ENCODE measurements at places on chromosomes 5 and 9. TPM values are rescaled to one million over a fixed set of nuclear protein-coding genes. Genes with fewer than 3 reads are reported as not detected.

GRCh38 chr5:95113489-95113888 lies 171.4 kb downstream of the MCTP1 start:
- DNase-seq, result no peak

DNA sequence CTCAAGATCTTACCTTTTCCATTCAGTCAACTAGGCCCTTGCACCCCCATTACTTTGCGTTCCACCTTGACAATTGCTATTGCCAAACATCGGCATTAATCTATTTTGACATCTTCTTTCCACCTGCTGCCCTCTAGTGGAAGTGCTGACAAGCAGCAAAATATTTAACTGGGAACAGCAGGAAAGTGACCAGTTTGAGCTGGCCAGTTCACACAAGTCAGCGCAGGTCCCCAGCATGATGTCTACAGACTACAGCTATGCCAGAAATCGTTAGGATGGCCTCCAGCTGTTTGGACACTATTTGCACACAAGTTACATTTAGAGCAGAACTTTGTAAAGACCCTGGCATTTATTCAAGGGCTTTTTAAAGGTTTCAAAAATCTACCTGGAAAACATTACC lies 160.1 kb downstream of the GHR start:
- DNase-seq, result peak; percentile 66

DNA sequence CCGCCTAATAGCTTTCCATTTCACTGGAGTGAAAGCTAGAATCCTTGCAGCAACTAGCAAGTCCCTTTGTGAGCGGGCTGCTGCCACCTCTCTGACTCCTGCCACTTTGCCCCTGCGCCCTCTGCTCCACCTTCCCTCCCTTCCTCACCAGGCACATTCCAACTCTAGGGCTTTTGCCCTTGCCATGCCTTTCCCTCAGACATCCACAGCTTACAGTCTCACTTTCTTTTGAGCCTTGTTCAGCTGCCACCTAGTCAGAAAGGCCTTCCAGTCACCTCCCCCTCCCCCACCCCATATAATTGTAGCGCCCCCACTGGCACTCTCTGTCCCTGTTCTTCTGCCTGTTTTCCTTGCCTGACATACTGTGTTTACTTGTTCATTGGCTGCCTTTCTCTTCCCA lies 31.0 kb downstream of the CYSTM1 start:
- no peak for DNase-seq

The PPP3R2 gene
- not detected for total RNA-seq

All from ureter (tissue), 1 donor.